ENCODE measurements at places on chromosomes 7 and 10.

- DNase-seq, result no peak
Observed at GRCh38 chr10:96453856-96454583, 59.7 kb downstream of the TLL2 start.

DNA sequence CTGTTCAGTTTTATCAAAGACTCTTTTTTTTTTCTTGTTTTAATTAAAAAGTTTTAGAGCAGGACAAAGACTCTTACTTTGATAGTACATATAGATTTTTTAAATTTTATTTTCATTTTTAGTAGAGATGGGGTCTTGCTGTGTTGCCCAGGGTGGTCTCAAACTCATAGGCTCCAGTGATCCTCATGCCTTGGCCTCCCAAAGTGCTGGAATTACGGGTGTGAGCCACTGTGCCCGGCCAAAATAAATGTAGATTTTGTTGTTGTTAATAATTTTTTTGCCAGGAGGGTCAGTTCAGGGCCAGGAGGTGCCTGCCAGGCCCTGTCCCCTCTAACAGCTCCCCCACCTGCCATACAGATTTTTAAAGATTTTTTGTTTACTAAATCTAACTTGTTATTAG lies 17.0 kb downstream of the DENND10 start:
- DNase-seq, result no peak

- DNase-seq, result no peak
Observed at GRCh38 chr7:44971902-44972441, 6.8 kb downstream of the MYO1G start.

- DNase-seq, result no peak
Observed at GRCh38 chr7:105748701-105749100, 127.7 kb downstream of the ATXN7L1 start.

DNA sequence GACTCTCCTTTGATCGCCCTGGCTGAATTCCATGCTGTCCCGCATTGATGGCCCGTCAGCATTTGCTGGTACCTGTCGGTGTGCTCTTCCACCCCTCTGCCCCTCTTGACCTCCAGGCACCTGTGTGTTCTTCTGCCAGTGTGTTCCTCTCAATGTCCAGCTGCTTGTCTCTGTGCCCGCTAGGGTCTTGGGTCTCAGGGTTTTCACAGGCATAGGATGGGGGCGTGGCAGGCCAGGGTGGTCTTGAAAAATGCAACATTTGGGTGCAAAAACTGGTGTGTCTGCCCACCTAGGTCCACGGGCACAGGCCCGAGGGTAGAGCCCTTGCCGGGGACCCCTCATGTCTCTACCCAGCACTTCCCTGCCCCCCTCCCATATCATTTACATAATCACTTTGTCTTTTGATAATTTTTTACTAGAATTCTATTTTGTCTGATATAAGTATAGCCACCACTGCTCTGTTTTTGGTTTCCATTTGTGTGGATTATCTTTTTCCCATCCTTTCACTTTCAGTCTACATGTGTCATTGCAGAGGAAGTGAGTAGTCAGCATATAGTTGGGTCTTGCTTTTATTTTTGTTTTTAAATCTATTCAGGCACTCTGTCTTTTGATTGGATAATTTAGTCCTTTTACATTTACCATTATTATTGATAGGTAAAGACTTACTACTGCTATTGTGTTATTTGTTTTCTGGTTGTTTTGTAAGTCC lies 46.6 kb upstream of the ADRA2A start:
- DNase-seq, result no peak

Data from SJSA1 (cell line).